ENCODE measurements at places on chromosomes 7 and 10. TPM values are rescaled to one million over a fixed set of nuclear protein-coding genes. Genes with fewer than 3 reads are reported as not detected.

- no peaks in the 10 kb centered on the region for H3K4me1 ChIP-seq
- peaks cover 42% of the 10 kb centered on the region for H3K36me3 ChIP-seq
- no peaks in the 10 kb centered on the region for H3K27me3 ChIP-seq
- DNase-seq = peak; percentile 50
Observed at GRCh38 chr7:29957521-29958310, 31.9 kb downstream of the SCRN1 start.

DNA sequence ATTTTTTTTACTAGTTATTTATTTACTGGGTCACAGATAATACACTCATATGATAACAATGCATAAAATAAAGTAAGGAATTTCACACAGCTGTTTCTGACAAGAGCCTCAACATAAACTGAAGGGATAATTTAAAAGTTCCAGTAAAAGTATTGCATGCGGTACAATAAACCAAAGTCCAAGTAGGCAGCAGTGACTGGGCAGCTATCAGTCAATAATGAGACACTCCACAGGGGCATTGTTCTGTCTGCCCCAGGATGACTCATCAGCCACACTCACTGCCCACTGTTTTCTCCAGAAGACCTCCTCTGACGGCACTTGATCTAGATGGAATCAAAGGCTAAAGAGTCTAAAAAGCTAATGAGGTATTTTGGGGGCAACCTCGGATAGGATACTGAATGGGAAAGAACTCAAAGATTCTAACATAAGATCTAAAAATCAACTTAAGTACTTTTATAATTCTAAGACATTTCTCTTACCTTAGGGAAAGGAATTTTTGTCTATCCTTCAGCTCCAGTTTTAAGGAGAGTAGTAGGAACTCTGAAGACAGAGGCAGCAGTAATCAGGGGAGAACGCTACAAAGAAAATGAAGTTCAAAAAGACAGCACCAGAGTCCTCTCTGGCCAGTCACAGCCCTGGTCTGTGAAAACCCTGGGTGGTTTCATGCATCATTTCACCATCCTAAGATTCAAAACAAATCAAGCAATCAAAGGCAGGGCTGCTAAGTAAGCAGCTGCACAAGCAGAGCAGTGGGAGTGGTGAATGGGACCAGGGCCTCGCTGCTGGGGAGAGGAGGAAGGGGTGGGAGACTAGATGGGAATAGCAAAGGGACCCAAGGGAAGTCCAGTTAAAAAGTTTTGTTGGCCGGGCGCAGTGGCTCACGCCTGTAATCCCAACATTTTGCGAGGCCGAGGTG is 175.1 kb downstream of the AVL9 start:
- no peaks in the 10 kb centered on the region for H3K27me3 ChIP-seq
- DNase-seq = no peak
- no peaks in the 10 kb centered on the region for H3K36me3 ChIP-seq
- peaks cover 16% of the 10 kb centered on the region for H3K4me1 ChIP-seq
- peak overlapping the region; percentile 51 for H3K27ac ChIP-seq
- no peak overlapping the region for H3K4me3 ChIP-seq

DNA sequence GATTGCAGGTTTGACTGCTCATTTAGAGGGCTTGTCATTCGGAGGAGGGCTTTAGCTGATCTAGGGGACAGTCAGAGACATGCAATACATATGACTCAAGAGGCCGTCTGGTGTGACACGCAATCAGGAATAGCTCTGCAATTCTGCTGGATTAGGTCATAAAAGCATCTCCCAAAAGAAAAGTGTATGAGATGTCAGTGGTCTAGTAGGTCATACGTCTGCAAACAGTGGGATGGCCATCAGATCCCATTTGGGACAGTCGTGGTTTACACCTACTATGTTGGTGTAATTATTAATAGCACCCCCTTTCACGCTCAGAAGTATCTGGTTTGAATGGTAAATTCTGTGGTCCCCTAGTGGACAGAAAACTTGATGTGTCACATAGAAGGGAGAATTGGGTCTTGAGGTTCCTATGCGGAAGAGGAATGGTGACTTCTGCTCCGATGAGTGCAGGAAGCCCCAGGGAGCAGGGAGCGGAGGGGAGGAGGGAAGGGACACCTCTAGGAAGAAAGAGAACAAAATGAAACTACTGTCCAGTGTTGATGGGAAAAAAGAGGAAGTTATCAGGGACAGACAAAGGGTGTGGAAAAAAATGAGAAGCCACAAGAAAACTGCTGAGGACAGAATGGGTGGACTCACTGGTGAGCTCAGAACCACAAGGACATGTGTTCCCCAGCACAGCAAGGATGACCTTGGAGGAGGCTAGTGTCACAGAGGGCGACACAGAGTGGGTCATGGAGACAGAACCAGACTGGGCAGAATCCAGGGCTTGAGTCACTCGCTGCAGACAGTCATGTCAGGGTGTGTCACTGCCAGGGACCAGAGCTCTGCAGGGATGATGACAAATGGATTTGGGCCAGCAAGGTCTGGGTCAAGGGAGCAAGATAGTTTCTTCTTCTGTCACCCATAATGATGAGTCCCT is 59.9 kb downstream of the MAP3K8 start:
- no peak for DNase-seq
- H3K27me3 ChIP-seq = no peaks in the 10 kb centered on the region
- no peaks in the 10 kb centered on the region for H3K36me3 ChIP-seq
- H3K27ac ChIP-seq = no peak overlapping the region
- H3K4me1 ChIP-seq = no peaks in the 10 kb centered on the region

HOXA11 gene
- polyA plus RNA-seq = not detected

DNA sequence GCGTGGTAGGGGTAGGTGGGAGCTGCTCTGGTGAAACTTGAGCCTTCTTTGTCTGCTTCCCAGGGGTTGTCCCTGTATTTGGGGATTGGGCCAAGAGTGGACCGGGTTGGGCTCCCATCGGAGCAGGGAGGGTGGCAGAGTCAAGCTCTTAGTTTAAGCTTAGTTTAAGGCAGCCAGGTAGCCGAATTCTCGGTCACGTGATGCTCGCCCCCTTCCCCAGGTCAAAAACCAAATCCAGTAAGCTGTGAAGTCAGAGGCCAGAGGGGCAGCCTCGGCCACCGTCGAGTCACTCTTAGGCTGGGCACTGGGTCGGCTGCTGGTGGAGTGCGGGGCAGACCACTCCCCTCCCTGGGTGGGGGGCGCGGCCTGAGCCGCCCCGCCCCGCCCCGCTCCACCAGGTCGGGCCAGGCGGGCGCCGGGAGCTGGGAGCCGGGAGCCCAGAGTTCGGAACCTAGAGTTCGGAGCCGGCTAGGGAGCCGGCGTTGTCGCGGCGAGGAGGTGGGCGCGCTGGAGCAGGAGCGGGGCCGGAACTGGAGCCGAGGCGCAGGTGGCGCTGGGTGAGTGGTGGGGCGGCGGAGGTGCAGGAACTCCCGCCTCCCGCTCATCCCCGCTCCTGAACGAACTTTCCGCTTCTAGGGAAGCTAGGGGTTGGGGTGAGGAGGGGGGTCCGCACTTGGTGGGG is 2.8 kb upstream of the LZTS2 start:
- H3K27ac ChIP-seq = peak overlapping the region; percentile 98
- no peaks in the 10 kb centered on the region for H3K27me3 ChIP-seq
- peak overlapping the region; percentile 90 for H3K4me3 ChIP-seq
- H3K36me3 ChIP-seq = peaks cover 3% of the 10 kb centered on the region
- DNase-seq = peak; percentile 85

DNA sequence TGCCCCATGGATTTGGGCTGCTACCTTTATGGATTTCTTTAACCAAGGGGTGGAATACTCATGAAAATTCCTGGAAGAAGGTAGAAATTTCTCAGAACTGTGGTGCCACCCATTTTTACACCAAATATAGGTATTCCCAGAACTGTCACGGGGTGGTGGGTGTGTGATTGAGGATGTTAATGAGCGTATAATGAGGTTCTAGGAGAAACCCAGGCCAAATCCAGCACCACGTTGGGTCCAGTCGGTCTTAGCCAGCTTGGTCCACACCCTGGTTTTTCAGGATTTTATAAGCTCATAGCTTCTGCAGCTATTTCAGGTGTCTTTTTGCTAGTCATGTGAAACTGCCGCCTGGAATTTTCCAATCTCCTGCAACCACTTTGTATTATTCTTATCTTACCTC is 83.3 kb downstream of the HECW1 start:
- no peak for DNase-seq
- H3K27me3 ChIP-seq = peaks cover 44% of the 10 kb centered on the region
- no peak overlapping the region for H3K27ac ChIP-seq
- H3K4me1 ChIP-seq = no peaks in the 10 kb centered on the region
- H3K4me3 ChIP-seq = no peak overlapping the region

DNA sequence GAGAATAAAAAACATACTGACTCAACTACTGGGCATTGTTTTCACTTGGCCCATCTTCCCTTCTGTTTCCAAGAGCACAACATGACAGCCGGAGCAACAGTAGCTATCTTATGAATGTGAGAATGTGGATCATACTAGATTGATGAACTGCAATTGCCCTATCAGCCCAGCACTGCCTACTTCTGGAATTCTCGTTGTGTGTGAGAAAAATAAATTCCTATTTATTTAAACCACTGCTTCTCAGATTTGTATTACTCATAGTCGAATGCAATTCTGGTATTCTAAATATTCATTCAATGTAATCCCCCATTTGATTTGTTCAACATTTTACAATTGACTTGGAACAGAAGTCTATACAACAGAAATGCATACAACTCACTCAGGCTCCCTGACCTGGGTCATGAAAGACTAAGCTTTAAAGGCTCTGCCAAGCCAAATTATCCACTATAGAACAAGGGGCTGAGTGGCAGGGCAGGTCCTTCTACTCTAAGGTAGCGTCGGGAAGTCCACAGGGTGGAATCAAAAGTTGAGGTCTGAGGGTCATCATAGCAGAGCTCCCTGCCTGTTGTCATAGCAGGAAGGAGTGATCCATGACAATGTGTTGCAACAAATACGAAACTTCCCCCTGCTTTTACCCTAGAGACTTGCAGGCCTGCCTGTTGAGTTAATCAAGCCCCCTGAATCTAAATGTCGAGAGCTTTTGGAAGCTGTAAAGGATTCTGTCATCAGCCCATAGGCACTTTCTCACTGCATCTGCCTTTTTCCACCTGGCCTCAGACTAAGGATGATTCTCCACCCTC is 12.4 kb upstream of the JAZF1 start:
- H3K4me1 ChIP-seq = peaks cover 5% of the 10 kb centered on the region
- no peak overlapping the region for H3K4me3 ChIP-seq
- no peaks in the 10 kb centered on the region for H3K27me3 ChIP-seq
- H3K27ac ChIP-seq = no peak overlapping the region

HK1 gene
- polyA plus RNA-seq = 32.0 TPM

PAPOLB gene
- polyA plus RNA-seq = not detected

Measured in SK-N-SH (cell line).